ENCODE measurements at places on chromosomes 11 and 22.
A peak's percentile ranks its signal among the peaks of the same experiment; 100 is the strongest.

- peak; percentile 53 for DNase-seq
These were observed 55.3 kb upstream of the CCDC188 start for GRCh38 chr22:20205964-20206708.

GRCh38 chr11:82507288-82507687 lies 226.4 kb downstream of the FAM181B start:
- no peak for DNase-seq

- DNase-seq, result no peak
These were observed 1.5 kb downstream of the RANGAP1 start for GRCh38 chr22:41284465-41284864.

- DNase-seq, result no peak
These were observed 134.0 kb downstream of the TRIM44 start for GRCh38 chr11:35796562-35796961.

DNA sequence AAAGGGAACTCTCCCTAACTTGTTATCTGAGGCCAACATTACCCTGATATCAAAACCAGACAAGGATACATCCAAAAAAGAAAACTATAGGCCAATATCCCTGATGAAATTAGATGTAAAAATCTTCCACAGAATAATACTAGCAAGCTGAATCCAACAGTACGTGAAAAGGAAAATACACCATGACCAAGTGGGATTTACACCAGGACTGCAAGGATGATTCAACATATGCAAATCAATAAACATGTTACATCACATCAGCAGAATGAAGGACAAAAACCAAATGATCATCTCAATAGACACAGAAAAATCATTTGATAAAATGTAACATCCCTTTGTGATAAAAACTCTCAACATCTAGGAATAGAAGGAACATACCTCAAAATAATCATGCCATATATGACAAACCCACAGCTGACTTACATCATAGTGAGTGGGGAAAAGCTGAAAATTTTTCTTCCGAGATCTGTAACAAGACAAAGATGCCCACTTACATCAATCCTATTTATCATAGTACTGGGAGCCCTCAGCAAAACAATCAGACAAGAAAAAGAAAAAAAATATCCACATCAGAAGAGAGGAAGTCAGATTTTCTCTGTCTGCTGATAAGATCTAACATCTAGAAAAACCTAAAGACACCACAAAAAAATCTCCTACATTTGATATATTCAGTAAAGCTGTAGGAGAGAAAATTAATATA lies 703.3 kb upstream of the ANO5 start:
- no peak for DNase-seq

DNA sequence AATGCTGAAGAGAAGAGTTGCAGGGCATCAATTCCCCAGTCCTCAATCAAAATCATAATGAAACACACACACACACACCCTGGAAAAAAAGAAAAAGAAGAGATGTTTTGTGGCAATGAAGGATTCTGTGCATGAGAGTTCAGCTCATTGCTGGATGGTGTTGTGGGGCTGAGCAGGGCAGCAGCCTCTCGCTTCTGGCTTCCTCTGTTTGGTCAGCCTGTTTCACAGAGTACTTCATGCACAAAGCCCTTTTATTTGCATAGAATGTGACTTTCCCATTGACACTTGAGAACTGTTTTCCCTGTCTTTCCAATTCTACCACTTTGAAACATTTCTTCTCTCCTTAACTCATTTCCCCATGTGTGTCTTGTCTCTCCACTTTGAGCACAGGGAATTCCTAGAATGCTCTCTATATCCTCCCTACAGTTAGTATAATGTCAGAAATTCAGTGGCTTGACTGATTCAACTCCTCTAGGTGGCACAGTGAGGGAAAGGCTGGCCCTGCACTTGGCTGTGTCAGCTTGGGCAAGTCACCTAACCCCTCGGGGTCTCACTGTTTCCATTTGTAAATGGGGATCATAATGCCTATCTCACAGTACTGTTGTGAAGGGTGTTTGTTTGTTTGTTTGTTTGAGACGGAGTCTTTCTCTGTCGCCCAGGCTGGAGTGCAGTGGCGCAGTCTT lies 25.4 kb upstream of the BSX start:
- DNase-seq, result no peak

DNA sequence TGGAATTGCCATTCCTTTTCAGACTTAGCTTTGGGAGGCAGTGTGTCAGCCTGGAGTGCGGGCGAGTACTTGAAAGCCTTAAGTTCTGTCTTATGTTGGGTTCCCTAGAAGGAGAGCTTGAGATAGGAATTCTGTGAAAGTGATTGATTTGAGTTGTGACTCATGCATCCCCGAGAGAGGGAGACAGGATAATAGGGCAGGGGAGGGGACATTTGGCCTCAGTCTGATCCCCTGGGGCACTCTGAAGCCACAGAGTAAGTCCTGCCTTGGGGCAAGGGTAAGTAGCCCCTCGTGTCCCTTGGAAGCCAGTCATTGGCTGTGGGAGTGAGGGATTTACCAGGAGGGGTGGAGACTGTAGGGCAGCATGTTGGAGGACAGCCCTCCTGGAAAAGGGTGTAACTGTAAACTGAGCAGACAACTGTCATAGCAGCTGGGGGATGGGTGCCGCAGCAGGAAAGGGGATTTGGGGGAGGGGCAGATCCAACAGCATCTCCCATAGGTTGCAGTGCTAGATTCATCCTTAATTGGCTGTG lies 44.0 kb downstream of the KIAA1671 start:
- no peak for DNase-seq

- DNase-seq, result no peak
These were observed 10.8 kb downstream of the SLC35C1 start for GRCh38 chr11:45815747-45816146.

DNA sequence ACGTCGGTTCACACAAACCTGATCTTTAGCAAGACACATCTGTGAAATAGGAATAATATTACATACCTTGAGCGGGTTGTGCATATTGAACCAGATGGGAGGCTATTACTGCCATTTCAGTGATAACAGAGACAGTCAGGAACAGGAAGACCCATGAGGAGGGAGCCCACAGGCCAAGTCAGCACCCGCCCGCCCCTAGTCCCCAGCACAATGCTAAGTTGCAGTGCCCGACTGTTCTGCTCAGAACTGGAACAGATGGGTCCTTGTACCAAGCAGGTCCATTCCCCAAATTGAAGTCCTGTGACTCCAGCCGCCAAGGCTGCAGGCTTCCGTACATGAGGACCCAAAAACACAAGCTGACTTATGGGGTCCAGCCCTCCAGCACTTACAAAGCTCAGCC lies 9.3 kb downstream of the CXCR5 start:
- no peak for DNase-seq

DNA sequence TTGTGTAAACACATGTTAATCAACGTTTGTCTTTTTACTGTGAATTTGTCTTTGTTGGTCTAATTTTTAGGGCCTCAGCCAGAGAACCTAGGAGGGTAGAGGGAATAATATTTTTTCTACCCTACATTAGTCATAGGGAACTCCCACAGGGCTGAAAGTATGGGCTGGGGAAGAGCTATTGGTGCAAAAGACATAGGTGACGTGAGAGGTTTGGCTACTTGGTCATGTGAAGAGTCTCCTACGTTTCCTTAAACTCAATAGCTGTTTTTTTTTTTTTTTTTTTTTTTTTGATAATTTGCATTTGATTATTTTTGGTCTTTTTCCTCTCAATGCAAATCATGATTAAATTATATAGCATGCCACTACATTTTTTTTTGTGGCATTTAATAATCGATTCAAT lies 15.9 kb upstream of the MMP7 start:
- DNase-seq, result no peak

GRCh38 chr22:29369460-29369859 lies 18.9 kb downstream of the AP1B1 start:
- DNase-seq, result no peak

GRCh38 chr22:28911777-28912669 lies 28.7 kb downstream of the ZNRF3 start:
- no peak for DNase-seq

- DNase-seq, result no peak
These were observed 6.5 kb downstream of the MS4A8 start for GRCh38 chr11:60705895-60706294.

- DNase-seq, result no peak
These were observed 77.4 kb downstream of the MS4A13 start for GRCh38 chr11:60592601-60593000.

DNA sequence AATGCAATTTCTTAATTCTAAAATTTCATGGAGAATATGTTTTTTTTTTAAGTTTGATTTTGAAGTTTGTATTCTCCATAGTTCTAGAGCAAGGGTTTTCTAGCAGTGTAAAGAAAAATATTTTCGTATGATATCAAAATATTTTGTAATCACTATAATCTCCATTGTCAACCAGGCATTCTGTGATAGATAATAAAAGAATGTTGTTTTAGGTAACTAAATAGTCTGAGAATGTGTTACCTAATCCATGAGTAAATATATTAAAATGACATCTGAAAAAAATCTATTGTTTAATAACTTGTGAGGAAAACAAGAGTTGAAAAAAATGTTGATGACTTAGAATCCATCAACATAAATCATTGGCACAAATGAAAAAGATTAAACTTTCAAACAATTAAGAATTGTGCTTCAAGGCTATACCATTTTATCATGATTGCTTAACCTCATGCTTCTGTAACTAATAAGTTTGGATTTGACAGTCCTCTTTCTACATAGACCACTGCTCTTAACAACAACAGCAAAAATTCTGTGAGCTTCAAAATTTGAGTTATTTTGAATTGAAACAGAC lies 2211.8 kb downstream of the LRRC4C start:
- no peak for DNase-seq

- DNase-seq, result peak; percentile 31
These were observed 15.3 kb upstream of the SYTL2 start for GRCh38 chr11:85826116-85826855.

GRCh38 chr22:30816413-30816812 lies 121.7 kb downstream of the OSBP2 start:
- no peak for DNase-seq

DNA sequence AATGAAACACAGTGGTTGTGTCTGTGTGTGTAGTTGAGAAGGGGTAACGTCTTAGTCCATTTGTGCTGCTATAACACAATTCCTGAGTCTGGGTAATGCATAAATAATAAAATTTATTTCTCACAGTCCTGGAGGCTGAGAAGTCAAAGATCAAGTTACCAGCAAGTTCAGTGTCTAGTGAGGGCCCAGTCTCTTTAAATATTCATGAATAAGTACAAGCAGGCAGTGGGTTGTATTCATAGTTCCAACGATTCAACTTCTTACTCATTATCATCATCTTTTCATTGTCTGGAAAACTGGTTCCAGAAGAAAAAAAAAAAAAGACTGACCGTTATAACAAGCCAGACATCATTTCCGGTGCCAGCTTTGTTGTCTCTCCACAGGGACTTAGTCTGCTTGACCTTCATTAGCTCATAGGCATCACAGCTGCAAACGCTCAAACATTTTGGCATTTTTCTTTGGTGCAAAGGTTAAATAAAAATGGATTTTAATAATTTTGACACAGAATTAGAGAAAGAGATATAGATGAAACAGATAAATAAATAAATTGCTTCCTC lies 1297.5 kb downstream of the LRRC4C start:
- DNase-seq, result no peak

- peak; percentile 77 for DNase-seq
These were observed 2.3 kb upstream of the ALKBH8 start for GRCh38 chr11:107567739-107568335.

- DNase-seq, result no peak
These were observed 769.4 kb downstream of the DLG2 start for GRCh38 chr11:84857746-84858145.

DNA sequence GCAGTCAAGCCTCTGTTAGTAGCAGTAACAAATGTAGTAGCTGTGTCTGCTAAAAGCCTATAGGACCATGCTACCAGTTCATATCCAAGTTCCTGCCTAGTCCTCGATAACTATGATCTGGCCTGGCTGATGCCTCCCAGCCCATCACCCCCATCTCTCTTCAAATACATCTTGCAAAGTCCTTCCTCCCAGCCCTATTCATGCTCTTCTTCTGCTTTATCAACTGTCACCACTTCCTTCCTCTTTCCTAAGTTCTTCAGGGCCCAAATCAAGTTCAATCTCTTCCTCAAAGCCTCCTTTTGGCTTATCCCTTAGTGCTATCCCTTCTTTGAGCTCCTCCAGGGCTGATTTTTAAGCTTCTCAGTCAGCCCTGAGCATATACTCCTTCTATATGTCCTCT lies 150.9 kb upstream of the THY1 start:
- DNase-seq, result no peak

DNA sequence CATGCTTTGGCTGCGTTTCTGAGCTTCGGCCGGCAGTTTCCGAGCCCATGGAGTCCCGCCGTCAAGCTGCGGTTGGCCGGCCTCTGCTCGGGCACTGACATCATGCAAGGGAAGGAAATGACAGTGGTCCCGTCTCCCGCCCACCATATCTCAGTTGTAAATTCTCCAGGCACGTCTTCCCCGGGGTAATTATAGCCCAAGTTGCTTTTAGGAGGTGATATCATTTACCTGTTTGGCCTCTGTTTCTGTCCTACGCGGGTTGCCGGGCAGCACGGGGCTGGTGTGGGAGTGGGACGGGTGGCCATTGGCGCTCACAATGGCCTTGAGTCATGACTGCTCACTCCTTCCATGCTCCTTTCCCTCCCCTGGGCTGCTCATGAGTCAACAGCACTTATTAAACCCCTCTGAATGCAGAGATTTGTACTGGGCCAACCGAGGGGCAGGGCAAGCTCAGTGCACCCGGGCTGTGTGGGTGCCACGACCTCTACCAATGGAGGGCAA lies 4.2 kb upstream of the ANO1 start:
- DNase-seq, result no peak

- DNase-seq, result no peak
These were observed 535.1 kb upstream of the CHORDC1 start for GRCh38 chr11:90757849-90758494.

GRCh38 chr22:39617342-39617741 lies 46.8 kb downstream of the CACNA1I start:
- no peak for DNase-seq

- no peak for DNase-seq
These were observed 24.3 kb upstream of the PPFIA1 start for GRCh38 chr11:70246196-70246595.

- DNase-seq, result peak; percentile 41
These were observed 6.8 kb upstream of the TPBGL start for GRCh38 chr11:75233754-75234172.

GRCh38 chr11:19868871-19869270 lies 156.2 kb downstream of the NAV2 start:
- no peak for DNase-seq

All from MM.1S (cell line).